ENCODE measurements at places on chromosomes 11 and 22.
A peak's percentile ranks its signal among the peaks of the same experiment; 100 is the strongest.

DNA sequence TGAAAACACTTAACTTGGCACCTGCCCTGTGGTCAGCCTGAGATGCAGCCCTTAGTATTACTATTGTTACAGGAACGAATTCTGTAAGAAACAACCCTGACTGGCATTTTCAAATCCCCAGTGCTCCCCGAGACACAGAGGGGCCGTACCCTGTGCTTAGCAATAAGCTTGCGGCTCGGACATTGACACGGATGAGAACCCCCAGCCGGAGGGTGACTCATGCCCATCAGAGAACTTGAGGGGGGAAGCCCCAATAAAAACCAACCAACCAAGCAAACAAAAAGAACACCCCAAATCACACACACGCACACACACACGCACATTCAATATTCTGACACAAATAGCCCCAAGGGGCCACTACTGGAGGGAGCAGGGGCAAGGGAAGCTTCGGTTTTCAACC, 63.8 kb downstream of the SHISAL1 start:
- DNase-seq = no peak

GRCh38 chr22:30308518-30309230, 18.1 kb downstream of the TBC1D10A start:
- no peak for DNase-seq

DNA sequence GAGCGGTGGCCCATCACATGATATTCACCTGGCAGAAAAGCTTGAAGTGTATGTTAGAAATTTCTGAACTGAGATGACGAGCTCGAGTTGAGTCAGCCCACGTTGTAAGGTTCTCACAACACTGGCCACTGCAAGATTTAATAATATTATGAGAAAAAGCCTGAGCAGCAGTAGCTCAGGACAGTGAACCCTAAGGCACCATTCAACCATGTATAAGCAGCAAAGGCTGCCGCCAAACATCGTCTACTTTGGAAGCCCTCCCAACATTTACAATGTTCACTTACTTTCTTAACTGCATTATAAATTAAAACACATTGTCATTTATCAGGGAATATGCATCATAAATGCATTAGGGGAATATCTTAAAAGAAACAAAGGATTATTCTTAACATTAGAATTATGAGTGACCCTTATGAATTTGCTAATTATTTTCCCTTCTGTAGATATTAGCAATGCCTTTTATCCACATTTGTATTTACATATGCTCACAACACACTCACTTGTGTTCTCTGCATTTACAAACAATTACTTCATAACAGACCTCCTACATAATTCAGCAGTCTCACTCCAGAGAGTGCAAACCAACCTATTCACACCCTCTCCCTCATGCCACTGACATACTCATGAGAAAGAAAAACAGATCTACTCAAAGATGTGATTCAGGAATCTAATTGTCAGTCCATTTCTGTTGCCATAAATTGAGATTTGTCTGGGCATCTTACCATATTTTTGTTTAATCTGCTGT, 57.7 kb upstream of the CARD18 start:
- DNase-seq = no peak

DNA sequence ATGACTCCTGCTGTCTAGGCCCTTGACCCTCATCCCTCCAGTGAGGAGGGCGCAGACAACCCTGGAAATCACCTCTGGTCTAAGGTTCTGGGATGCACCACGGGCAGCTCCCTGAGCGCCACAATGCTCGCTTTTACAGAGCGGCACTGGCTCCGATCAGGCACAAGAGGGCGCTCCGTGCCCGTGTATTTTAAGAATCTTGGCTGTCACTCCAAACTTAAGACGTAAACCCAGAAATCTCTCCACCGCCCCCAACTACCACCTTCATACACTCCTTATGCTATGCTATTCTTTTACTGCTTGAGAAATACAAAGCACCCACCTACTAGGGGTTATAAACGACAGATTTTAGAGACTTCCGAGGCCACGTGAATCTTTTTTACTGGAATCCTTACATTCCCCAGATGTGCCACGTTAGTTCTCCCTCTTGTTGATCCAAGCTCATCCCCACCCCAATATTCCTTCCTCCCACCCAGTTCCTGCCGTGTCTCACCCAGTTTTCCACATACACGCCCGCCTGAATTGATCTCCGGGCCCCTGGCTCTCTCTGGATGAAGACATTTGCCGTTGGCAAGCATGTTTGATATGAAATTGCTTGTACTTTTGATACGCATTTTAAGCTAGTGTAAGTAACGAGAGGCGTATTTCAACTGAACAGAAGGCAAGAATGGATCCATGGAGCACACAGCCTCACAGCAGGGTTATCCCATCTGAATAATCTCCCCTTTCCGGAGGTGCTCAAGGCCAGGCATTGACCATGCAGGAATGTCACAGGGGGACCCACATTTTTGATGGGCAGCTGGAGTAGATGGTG, 453.5 kb downstream of the OPCML start:
- no peak for DNase-seq

DNA sequence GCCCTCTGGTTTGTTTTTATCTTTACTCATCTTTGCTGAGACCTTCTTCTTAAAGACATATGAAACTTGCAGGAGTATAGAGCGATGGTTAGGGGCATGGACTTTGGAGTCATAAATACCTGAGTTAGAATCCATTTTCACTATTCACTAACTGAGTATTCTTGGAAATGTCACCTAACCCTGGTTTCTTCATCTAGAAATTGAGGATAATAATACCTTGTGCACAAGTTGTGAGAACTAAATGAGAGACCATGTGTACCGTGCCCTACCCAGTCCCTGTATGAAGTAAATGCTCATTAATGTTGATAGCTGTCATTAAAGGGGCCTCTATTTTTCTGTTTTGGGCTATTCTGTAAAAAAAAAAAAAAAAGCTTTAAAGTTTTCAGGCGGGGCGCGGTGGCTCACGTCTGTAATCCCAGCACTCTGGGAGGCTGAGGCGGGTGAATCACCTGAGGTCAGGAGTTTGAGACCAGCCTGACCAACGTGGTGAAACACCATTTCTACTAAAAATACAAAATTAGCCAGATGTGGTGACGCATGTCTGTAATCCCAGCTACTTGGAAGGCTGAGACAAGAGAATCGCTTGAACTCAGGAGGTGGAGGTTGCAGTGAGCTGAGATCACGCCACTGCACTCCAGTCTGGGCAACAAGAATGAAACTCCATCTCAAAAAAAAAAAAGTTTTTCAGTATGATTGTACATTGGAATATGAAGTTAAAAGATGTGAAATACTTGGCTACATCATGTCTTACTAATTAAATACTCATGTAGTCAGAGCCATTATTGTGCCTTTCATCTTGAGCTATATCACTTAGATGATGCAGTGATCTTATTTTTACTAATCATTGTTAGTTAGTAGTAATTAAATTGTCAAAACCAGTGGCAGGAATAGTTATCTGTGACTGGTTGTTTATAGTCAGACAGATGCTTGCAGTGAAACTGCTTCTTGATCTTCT, 95.0 kb downstream of the AMOTL1 start:
- DNase-seq = no peak

GRCh38 chr11:30230714-30231113, at the start of gene FSHB:
FSHB (plus strand) TSS chr11:30231014; CDS start chr11:30231903, 889 bp downstream.
- no peak for DNase-seq

DNA sequence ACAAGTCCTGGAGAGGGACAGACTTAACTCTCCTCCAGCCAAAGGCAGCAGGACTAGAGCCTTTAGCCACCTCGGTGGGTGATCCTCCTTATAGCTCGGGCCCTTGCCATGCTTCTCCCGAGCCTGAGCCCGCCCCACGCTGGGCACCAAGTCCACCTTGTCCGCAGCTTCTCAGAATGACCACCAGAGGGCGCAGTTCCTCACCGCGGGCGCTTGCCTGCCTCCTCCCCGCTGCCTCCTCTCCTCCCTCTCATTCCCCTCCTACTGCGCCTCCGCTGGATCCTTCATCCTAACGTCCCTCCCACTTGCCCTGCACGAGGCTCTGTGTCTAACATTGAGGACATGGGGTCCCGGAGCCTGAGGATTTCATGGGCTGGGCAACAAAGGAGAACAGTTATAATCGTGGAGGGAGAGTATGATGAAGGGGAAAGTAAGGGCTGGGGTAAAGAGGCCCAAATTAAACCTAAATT, 11.3 kb upstream of the MOGAT2 start:
- DNase-seq = peak; percentile 36

DNA sequence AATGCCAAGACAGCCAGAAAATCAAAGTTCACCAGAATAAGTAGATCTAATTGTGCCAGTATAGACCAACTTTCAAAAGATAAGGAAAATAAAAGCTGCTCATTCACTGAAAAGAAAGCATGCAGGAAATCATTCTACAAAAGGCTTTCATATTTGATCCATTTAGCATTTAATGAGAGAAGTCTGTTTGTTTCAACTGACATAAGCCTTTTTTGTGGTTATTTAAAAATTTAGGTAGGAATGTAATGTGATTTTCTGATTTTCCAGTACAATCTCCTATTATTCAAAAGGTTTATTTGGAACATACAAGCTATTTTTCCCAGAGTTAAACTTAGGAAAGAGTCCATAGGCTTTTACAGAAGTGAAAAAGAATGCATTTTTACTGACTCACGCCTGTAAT, 92.7 kb downstream of the SBF2 start:
- DNase-seq = no peak

- DNase-seq = no peak
These were observed 609.9 kb downstream of the BUD13 start for GRCh38 chr11:116162886-116163230.

DNA sequence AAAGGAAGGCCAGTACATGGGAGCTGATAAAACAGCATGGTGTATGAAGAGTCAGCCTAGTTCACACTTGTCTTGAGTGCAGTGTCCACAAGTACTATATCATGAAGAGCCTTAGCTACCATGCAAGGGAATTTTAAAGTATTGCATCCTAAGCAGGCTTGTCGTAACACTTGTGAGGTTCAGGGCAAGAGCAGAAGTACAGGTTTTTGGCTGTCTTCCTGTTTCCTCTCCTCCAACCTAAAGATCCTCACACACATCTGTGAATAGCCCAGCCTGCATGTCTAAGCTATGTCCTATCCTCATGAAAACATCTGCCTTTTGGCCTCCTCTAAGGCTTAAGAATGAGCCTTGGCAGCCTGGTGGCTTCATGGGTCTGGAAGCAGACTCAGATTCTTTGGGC, 34.6 kb upstream of the TMEM123 start:
- no peak for DNase-seq
